ENCODE measurements at places on chromosomes 7 and 10.

- DNase-seq = no peak
Observed at GRCh38 chr7:134781171-134781570, 1.7 kb downstream of the CALD1 start.

DNA sequence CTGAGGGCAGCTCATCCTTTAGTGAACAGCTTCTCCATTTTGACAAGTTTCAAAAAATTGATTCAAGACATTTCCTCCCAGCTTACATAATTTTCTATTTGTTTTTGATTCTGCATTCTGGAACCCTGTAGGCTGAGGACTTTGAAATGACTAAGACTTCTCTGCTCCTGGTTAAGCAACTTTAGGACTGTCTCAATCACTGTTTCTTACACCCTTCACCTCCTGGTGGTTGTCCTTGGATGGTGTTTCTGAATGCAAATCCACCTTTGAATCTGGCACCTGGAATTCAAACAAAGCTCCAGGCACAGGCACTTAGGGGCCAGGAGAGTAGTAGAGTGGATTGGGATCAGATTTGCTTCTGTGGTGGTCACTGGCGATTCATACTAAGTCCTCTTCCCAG is 595.5 kb downstream of the LRMDA start:
- DNase-seq = no peak

DNA sequence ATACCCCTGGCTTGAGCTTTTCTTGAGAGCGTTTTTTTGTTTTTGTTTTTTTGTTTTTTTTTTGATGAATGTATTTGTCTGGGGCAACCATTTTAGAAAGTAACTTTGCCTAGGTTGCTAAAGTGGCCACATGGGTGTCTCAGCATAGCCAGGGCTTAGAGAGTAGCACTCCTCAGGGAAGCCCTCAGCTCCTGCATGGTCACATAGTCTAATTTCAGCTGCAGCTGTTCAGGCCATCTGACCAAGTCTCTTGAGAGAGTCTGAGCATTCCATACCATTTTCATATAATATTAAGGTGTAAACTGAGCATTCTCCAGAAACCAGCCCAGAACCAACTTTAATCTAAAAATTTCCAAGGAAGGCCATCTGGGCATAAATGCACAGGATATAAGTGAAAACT is 186.4 kb downstream of the NPSR1 start:
- no peak for DNase-seq

GRCh38 chr10:47361293-47361692 is 13.1 kb downstream of the RBP3 start:
- peak; percentile 66 for DNase-seq

DNA sequence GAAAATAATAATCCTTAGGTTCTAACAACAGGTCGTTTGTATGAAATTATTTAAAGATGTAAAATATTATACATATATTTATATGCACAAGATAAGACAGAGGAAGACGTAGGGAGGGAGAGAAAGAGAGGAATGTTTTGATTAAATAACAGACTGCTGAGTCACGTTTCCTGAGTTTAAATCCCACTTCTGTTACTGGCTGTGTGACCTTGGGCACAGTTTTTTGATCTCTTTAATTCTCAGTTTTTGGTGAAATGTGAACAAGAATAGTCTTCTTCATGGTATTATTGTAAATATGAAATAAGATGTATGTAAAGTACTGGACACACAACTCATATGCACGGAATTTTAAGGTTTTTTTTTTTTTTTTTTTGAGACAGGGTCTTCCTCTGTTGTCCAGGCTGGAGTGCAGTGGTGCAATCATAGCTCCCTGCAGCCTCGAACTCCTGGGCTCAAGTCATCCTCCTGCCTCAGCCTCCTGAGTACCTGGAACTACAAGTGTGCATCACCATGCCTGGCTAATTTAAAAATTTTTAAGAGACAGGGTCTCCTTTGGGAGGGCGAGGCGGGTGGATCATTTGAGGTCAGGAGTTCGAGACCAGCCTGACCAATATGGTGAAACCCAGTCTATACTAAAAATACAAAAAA is 42.6 kb downstream of the BAMBI start:
- DNase-seq = no peak

Measured in retina (tissue), 1 donor.